NCI-H69 (cell line): ENCODE measurements at places on chromosomes 2 and 18.

GRCh38 chr2:11652553-11652952 is 17.4 kb downstream of the NTSR2 start:
- DNase-seq: no peak

- peak; percentile 31 for DNase-seq
Measured at GRCh38 chr2:177772529-177772928, 300.0 kb downstream of the PDE11A start.

DNA sequence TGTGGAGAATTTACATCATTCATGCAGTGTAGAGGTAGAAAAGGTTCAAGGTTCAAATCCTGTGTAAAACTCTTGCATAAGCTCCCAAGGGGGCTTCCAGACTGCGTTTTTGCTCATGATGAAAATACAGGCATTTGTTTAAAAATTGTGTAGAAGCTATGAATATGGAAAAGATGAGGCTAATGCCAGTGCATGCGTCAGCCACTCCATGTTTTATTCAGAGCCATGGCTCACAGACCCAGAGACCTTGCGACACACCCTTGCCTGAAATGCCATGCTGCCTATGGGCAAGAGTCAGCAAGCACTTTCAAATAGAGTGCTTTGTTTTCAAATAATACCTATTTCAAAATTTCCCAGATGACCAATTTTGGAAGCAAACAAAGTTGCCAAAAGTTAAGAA is 262.3 kb downstream of the TRIB2 start:
- no peak for DNase-seq

DNA sequence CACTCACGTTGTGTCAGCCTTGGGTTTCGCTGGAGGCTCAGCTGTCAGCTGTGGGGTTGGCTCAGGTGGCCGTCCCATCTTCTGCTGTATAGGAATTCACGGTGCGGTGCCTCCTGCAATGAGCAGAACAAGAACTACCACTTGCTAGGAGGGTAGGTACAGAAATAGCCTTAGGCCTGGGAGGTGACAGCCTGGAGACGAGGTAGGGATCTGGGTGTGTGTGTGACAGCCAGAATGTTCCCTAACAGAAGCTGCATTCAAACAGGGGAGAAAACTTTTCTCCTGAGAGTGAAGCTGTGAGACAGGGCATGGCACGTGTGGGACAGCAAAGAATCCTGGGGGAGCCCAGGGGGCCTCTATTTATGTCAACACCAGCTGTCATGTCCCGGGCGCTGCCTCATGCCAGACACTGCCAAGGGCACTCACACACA is 8.4 kb upstream of the MAL start:
- DNase-seq: peak; percentile 42

DNA sequence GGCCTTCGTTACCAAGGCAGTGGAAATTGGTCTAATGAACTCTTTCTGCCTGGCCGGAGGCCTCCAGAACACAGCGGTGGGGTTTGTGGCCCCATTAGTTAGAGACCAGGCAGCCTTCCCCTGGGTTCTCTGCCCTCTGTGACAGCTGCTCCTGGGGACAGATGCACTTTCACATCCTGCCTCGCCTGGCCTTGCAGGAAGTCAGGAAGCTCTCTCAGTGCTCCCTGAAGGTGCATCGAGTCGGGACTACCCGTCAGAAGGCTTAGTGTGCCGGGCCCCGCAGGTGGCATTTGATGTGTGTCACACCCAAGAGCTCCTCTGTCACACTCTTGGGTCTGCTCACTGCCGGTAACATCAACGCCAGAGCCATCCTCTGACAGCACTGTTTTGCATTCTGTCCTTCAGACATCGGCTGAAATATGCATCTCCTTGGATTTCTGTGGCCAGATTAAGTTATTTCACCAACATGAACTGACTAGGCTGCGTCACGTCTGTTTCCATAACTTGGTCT is 158.3 kb downstream of the LDLRAD4 start:
- no peak for DNase-seq

DNA sequence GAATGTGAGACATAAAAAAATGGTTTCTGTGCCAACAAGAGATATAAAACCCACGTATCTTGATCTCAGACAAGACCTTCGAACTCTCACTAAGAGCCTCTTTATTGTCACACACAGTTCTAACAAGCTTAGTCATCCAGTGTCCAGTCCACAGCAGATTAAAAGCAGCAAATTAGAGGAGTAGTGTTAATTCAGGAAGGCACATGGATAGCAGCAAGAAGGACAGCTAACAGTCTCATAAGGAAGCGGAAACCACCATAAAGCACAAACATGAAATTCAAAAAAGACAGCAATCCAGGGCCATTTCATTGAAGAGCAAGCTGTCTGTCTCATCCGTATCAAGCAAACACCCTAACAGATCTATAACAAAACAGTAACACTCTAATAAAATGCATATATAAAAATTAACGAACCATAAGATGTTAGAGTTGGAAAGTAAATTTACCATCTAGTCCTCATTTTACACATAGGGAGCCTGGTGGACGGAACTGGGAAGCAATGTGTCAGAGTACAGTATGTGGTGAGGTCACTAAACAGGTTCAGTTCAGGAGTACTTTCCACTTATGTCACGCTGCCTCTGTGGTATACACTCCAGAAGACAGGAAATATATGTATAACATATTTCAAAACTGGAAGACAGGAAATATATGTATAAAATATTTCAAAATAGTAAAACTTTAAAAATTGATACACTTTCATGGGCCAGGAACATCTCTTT is 18.3 kb downstream of the AAK1 start:
- no peak for DNase-seq

- DNase-seq: no peak
Measured at GRCh38 chr18:72128649-72129048, 415.5 kb downstream of the CBLN2 start.

- DNase-seq: no peak
Measured at GRCh38 chr2:40173276-40173675, 278.6 kb downstream of the SLC8A1 start.

DNA sequence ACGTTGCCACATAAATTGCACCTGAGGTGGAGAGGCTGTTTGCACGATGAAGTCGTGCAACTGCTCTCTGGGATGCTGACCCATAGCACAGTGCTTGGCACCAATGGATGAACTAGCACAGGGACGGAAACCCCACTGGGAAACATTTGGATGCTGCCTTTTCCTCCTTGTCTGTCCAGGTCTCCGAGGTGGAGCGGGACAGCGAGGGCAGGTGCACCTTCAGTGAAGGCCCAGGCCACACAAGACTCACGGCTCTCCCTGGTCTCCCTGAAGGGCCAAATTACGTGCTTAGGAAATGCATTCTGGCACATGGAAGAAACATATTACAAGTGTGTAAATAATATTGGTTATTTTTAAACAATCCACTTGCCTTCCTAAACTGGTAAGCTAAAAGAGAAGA is 70.3 kb downstream of the TPO start:
- no peak for DNase-seq

GRCh38 chr2:28710545-28710944 is 41.1 kb upstream of the PPP1CB start:
- DNase-seq: no peak

- no peak for DNase-seq
Measured at GRCh38 chr2:188068093-188068492, 223.6 kb upstream of the GULP1 start.

DNA sequence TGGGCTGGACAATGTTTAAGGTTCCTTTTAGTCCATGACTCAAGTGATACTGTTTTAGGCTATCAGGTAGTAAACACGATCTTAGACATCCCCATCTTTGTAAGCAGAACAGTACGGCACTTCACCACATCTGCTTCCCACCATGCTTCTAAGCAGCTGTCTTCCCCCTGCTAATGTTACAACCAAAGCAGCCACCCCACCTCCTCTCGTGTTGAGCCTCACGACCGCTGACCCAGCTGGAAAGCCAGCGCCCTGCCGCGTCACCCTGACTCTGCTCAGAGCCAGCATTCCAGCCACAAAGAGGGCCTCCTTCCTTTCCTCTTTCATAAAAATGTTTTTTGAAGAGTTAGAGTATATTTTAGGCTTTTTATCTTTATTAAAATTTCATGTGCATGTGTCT is 9.4 kb downstream of the MTERF4 start:
- DNase-seq: no peak
